SK-N-MC (cell line): ENCODE measurements at places on chromosomes 16 and 17.
A peak's percentile ranks its signal among the peaks of the same experiment; 100 is the strongest.

- no peak for DNase-seq
Measured at GRCh38 chr16:46911038-46911437, 26.9 kb downstream of the GPT2 start.

DNA sequence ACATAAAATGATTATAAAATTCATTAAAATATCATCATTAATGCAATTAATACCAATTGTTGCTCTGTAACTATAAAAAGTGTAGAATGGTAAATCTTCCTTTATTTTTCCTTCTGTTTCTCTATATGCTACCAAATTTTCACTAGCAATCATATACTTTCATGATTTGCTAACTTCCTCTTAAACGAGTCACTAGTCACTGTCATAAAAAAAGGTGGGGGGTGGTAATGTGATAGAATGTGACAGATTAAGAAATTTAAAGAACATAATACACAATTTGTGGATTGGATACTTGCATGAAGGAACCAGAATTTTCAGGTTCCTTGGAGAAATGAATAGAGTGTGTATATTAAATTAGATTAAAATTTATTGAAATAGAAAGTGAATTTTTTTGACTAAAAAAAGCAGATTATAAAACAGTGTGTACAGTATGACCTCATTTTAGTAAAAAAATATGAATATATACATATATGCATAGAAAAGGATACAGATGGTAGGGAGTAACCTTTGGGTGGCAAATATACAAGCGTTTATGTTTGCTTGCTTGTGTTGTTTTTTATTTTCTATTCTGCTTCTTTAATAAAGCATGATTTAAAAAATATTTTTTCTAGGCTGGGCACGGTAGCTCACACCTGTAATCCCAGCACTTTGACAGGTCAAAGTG is 56.7 kb upstream of the C17orf78 start:
- no peak for DNase-seq

DNA sequence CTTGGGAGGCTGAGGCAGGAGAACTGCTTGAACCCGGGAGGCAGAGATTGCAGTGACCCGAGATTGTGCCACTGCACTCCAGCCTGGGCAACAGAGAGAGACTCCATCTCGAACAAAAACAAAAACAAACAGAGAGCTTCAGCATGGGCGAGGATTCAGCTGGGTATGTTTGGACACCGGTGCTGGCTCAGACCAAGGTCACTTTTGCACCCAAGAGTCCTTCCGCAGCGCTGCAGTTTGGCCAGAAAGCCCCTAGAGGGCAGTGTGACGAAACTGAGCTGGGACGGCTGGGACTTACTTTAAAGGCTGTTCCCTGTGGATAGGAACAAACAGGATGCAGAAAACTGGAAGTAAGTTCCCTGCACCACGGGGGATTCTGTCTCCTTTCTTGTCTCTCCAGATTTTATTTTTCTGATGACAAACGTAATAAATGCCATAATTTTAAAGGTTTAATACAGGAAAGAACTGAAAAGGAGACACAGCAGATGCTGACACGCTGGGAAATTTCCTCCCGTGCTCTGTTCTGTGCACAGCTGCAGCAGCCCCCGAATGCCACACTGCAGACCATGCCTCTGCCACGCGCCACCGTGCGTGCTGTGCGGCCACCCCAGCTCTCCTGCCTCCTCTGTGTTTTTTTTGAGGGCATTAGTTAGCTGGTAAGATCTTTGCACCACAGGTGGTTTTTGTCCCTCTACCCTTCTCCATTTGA is 25.2 kb upstream of the USP36 start:
- peak; percentile 32 for DNase-seq

DNA sequence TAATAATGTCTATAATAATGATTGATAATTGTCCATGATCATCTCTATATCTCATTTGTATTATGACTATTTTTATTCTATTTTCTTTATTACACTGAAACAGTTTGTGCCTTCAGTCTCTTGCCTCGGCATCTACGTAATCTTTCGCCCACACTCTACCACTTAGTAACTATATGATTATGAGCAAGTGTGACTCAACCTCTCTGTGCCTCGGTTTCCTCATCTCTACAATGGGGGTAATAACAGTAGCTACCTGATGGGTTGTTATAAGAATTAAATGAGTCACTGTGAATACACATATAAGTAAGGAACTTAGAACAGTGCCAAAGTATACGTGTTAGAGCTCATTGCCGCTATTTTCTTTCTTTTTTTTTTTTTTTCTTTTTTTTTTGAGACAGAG is 3.7 kb upstream of the SLC16A11 start:
- DNase-seq = no peak

DNA sequence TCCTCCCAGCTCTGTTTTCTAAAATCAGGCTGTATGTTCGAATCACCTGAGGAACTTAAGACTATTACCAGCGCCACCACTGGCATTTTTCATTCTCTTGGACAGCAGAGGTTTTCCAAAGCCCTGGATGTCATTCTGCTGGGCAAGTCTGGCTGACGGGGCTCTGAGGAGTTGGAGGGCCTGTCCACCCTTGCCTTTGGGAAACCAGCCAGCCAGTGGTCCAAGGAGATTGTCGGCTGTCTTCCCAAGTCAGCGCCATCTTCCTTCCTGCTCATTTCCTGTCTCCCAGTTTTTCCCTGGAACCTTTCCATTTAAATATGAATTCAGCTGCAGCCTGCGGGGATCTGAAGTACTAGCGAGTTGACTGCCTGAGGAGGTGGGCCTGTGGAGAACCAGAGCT is 258.3 kb downstream of the PRKCA start:
- peak; percentile 89 for DNase-seq

GRCh38 chr16:1079786-1080525 is 7.4 kb downstream of the SSTR5 start:
- no peak for DNase-seq

GRCh38 chr16:2339521-2340484 is 725 bp downstream of the ABCA3 start:
- DNase-seq = no peak

DNA sequence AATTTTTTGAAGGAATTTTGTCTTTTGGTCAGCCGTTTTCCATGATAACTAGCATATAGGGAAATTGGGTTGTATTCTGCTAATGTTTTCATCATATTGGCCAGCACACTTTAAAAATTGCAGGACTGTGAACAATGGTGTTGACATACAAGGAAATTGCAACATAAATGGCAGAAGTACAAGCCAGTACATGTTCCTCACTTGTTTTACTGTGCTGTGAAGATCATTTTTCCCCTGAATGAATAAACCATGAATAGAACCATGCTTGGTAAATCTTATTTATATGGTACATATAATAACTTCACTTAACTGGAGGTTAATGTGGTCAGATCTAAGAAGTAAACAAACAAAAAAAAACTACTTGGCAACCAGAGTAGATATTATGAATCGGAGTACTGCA is 22.8 kb downstream of the OMG start:
- DNase-seq = no peak

DNA sequence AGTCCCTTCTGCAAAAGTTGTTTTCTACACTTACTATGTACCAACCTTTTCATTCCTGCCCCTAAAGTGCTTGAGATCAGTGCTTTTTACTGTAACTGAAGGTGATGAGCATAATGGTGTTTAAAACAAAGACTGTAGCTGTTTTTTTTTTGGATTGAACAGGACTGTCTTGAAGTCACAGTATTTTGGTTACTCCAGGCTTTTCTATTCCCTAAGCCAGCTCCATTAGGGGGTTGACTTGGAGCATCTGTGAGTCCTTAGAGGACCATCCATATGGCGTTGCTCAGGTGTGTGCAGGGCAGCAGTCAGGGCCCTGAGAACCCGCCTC is 29.0 kb upstream of the LGALS9 start:
- DNase-seq = no peak

DNA sequence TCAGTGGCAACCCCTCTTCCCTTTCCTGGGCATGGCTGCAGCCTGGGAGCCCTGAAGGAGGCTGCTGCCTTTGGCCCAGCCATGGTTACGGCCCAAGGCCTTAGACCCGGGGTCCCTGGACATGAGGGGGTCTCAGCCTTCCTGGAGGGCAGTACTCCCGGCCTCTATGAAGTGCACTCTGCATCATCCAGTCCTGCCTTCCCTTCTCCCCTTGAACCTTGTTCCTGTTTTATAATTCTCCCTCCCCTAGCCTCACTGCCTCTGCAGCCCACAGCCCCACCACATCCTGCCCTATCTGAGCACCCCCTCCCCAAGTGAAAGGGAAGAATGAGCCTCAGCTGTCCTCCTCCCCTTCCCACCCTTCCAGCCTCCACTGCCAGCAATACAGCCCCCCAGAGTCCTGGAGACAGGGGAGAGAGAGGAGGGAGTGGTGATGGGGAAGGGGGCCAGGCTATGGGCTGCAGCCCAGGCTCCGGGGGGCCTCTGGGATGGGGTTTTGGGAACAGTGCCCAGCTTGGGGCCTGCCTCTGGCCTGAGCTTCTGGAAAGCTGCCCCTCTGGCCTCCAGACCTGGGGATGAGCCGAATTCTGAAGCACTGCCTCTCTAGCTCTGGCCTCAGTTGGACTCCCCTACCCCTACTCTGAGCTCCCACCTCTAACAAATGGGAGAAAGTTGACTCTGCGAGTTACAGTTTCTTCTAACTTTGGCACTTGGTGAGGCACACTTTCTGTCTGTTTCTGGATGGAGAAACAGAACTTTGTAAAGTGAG is 7.6 kb downstream of the CCR7 start:
- no peak for DNase-seq

DNA sequence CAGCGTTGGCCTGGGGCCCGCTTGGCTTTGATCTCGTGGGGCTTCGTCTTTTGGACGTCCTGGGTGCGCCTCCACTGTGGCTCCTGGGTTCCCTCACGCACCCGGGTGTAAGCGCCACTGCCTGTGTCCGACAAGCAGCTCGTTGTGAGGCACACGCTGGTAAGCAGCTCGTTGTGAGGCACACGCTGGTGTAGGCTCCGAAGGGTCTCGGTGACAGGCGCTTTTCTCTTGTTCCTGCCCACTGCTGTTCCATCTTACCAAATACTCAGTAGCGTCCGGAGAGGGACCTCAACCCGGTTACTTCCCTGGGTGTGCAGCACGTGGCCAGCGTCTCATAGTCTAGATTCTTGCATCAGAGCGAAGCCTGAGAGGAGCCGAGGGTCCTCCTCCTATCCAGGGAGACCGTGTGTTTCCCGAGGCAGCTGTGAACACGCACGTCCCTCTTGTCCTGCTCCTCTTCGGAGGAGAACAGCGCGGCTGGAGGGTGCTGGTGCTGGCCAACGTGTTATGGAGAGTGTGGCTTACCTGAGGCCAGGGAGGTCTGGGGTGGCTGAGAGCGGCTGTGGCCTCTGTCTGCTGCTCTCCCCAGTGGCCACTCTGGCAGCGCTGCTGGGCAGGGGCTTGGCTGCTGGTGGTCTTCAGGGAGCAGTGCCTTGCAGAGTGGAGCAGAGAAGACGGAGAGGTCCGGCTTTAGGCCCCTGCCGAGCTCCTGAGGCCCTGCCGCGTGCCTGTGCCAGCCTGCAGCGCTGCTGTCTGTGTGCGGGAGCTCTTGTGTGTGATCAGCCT is 32.1 kb upstream of the ZNF750 start:
- no peak for DNase-seq

DNA sequence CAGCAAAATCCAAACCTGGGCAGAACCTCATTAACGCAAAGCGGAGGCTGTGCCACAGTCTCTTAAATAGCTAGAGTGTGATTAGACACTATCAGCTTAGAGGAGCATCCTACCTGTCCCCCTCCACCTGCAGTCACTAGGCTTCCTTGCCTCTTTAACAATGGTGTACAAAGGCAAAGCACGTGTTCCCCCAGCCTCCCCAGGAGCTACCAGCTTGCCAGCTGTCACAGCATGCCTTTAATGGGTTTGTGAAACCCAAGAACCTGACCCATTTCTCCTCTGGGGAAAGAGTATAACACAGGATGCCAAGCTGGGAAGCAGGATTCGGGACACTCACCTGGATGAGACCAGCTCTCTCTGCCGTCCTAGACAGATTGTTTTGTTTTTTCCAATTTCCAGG is 37.2 kb upstream of the TBX2 start:
- no peak for DNase-seq

DNA sequence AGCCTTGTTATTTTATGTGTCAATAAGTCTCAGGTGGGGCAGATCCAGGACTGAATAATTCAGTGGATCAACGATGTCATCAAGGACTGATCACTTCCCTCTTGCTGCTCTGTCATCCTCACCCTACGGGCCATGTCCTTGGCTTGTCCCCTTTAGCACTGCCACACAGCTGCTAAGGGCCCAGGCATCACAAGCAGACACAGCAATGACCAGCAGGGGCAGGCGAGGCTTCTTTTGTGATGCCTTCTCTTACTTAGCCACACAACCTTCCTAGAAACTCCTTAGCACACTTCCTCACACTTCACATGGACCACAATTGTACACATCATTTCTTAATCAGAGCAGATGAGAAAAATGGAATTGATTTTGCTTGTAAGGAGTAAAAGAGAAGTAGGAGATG is 356.3 kb upstream of the SOX9 start:
- no peak for DNase-seq

GRCh38 chr17:13129356-13129755 is 111.5 kb upstream of the ELAC2 start:
- no peak for DNase-seq

DNA sequence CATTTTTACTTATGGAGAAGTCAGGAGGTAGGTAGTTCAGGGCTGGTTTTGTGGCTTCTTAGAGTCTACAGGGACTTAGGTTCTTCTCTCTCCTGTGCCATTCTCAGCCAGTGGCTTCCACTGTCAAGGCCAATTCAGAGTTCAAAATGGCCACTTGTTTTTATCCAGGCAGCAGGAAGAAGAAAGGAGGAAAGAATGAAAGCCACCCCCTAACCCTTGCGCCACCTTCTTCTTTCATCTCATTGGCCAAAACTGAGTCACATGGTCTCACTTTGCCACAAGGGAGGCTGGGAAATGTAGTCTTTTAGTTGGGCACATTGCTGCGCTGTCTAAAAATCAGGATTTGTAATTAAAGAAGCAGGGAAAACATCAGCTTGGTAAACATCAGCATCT is 60.8 kb upstream of the MED9 start:
- DNase-seq = no peak

- DNase-seq = no peak
Measured at GRCh38 chr17:76022285-76022684, 4.8 kb downstream of the EVPL start.

- no peak for DNase-seq
Measured at GRCh38 chr17:2136241-2136640, 81.3 kb downstream of the HIC1 start.

DNA sequence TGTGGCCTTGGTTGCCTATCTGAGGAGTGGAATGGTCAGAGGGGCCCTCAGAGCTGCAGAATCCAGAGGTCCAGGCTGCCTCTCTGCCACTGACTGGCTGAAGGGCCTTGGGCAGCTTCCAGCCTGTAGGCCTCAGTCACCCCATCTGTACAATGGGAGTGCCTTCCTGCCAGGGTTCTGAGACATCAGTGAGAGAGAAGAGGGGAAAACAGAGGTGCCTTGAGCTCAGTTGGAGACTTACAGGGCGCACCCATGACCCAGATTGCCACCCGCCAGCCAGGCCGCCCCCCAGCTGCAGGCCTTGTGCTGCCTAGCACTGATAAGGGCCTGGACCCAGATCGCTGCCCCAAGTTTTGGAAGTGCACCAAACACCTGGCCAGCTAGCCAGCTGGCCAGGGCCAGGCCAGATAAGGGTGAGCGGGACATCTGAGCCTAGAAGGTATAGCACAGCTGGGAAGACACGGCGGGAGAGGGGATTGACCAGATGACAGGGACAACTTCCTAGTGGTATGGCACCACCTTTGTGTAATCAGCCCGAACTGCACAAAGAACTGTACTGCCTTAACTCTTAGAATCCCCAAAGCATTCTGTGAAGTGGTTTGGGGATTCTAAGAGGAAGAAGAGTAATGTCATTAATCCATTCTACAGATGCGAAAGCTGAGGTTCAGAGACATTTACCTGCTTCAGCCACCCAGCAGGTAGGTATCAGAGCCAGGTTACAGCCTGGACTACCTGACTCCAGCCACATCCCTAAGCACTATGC is 1.4 kb downstream of the SLC4A1 start:
- no peak for DNase-seq

- no peak for DNase-seq
Measured at GRCh38 chr17:45227101-45227925, 5.6 kb downstream of the FMNL1 start.
